ENCODE measurements at places on chromosomes 12 and 14.

- peak; percentile 93 for DNase-seq
These were observed 285.1 kb upstream of the NOS1 start for GRCh38 chr12:117646520-117646919.

- no peak for DNase-seq
These were observed 24.1 kb downstream of the ANKRD13A start for GRCh38 chr12:110023059-110023980.

DNA sequence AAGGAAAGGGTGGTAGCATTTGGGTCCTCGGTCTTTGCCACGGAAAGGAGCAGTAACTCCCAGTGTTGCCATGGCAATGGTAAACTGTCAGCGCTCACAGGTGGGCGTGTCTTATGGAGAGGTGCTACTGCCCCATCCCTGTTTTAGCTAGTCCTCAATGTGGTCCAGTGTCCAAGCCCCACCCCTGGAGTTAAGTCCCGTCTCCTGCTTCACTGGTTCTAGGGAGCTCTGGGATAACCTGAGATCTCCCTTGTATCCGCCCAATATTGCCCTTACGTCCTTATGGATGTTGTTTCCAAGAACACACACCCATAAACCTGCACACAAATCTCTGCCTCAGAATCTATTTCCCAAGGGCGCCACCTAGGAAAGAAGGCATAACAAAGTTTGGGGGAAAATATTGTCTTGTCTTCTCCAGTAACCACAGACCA is 64.2 kb downstream of the SPRING1 start:
- DNase-seq, result no peak

- DNase-seq, result no peak
These were observed 12.8 kb downstream of the ZFYVE1 start for GRCh38 chr14:73014105-73014504.

DNA sequence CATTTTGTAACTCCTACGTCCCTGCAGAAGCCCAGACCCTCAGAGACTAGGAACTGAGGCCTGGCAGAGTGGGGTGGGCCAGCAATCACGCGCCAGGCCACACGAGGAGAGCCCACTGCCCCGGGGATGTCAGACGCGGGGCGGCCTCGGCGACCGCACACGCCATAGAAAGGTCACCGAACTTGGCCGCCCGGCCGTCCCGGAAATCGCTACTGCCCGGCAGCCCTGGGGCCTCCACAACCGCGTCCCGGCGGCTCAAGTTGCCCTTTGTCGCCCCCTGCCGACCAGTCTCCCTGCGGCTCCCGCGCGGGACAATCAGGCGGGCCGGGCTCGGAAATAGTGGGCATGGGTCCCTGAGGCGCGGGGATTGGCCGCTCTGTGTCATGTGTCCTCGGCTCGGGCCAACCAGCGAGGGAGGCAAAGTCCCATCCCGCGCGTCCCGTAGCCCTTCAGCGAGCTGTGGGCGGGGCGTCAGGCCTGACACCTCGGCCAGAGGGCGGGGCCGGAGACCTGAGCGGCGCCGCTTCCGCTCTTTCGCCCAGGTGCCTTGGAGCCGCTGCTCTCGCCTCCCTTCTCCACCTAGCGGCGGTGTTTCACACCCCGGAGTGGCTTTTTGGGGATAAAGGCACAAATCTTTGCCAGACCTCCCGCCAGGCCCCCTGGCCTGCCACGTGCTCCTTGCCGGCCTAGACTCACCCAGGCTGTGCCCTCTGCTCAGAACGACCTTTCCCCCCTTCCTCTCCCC is 33.4 kb upstream of the DEGS2 start:
- DNase-seq, result peak; percentile 100

- DNase-seq, result no peak
These were observed 49.6 kb upstream of the PTCSC3 start for GRCh38 chr14:36226164-36226563.

DNA sequence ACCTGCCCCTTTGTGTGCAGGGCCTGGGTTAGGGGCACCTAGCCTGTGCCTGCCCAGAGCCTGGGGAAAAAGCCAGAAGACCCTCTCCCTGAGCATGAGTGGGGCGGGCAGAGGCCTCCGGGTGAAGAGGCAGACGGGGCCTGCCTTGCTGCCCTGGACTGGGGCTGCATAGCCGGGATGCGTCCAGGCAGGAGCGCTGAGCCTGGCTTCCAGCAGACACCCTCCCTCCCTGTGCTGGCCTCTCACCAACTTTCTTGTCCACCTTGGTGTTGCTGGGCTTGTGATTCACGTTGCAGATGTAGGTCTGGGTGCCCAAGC is 216.1 kb downstream of the TMEM121 start:
- DNase-seq, result no peak

- no peak for DNase-seq
These were observed 2.0 kb upstream of the PRB2 start for GRCh38 chr12:11397366-11397765.

- DNase-seq, result no peak
These were observed 191.9 kb upstream of the DIO3 start for GRCh38 chr14:101369194-101369915.

- DNase-seq, result no peak
These were observed 57.1 kb downstream of the ZDHHC17 start for GRCh38 chr12:76820888-76821482.

GRCh38 chr12:127393896-127394295 is 873.1 kb upstream of the TMEM132C start:
- no peak for DNase-seq

GRCh38 chr12:79366374-79366773 is 324.4 kb downstream of the PAWR start:
- DNase-seq, result no peak

- DNase-seq, result peak; percentile 75
These were observed 11.8 kb upstream of the NUAK1 start for GRCh38 chr12:106150555-106150954.

GRCh38 chr14:23310546-23310945 is 3.9 kb downstream of the BCL2L2 start:
- no peak for DNase-seq

DNA sequence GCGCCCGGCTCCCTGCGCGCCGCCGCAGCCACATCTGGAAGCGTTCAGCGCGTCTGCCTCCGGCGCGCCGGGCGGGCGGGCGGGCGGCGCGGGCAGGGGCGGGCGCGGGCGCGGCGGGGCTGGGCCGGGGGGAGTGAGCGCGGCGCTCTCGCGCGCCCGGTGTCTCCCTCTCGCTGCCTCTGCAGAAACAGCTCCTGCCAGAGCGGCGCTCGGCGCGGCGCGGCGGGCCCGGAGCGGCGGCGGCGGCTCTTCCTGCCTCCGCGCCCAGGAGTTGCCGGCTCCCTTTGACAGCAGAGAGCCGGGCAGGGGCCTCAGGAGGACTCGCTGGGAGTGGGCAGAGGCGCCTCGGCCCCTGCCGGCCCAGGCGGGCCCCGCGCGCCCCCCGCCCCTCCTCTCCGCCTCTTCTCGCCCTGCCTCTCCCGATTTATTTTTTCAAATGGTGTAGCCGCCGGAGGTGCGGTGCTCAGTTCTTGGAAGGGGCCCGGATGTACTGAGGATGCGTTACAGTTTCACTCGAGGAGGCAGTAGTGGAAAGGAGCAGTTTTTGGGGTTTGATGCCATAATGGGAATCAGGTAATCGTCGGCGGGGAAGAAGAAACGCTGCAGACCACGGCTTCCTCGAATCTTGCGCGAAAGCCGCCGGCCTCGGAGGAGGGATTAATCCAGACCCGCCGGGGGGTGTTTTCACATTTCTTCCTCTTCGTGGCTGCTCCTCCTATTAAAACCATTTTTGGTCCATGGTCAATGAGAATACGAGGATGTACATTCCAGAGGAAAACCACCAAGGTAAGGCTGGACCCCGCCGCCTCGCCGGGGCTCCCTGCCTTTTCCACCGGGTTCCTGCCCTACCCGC is at the start of gene CACNA1C:
TSS of gene CACNA1C (plus strand) at position 162 of the 853 bp plus-strand sequence. CDS start at position 738, 576 bp downstream.
- peak; percentile 55 for DNase-seq

DNA sequence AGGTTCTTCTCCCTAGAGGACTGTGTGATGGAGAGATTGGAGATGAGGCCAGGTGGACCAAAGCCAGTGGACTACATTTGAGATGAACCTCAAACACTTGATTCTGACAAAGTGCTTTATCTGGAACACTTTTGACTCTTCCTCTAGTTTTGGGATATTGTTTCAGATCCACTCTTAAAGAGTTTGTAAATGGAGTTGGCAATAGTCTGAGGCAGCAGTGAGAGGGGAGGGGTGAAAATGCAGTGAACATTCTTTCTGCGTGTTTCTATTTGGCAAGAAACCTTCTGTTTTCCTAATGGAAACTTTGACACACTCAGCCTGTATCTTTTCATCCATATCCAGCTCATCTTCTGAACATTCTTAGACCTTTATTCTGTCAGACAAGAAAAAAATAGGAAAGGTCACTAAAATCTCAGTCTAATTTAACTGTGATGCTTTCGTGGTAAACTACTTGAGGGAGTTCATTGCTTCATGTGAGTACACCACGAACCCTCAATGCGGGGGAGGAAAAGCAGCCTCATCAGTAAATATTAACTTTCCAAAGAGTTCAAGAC is 57.4 kb upstream of the KCNJ8 start:
- DNase-seq, result no peak

- DNase-seq, result no peak
These were observed 12.0 kb upstream of the CRY1 start for GRCh38 chr12:107105410-107105703.

- DNase-seq, result peak; percentile 80
These were observed 19.6 kb downstream of the PIWIL1 start for GRCh38 chr12:130357241-130357640.

DNA sequence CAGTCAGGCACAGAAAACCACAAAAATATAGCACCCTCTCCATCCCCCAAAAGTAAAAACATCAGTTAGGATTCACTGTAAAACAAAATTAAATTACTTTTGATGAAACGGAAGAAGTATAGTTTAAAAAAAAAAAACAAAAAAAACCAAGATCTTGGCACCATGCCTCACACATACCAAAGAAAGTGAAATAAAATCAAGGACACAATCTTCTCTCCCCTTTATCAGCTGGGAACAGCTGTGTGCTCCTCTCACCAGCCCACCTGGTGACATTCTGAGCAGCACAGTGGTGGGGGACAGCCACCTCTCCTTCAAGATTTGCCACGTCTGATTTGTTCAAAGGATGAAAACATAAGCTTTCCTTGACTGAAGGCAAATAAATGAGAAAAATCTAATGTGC is 55.5 kb downstream of the ESR2 start:
- DNase-seq, result no peak

DNA sequence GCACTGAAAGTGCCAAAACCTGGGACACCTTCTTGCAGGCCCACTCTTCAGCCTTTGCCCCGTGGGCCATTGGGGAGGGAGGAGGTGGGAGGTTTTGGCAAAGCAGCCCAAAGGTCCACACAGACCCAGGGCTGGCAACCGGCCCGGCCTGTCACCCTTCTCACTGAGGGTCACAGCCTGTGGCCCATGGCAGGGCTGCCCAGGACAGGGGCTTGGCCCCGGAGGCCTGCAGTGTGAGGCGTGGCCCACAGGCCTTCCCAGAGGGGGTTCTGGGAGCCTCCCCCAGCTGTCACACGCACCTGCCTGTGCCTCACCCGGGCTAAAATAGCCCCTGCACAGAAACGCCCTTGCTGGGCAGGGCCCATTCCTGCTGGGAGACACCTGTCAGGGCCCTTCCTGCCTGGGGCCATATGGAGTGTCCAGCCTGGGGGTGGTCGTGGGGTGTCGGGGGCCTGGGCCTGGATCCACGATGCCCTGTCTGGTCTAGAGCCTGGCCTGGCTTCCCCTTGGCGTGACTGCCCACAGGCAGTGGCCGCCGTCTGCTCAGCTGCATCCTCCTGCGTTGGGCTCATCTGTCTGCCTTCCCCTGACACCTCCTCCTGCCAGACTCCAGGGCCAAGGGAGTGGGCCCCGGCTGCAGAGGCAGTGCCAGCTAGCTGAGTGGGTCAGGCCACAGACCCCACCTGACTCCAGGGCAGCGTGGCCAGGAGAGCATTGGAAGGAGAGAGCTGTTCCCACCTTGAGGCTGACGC is 19.2 kb downstream of the PACS2 start:
- DNase-seq, result no peak

- no peak for DNase-seq
These were observed 175.0 kb downstream of the CRADD start for GRCh38 chr12:93852173-93852591.

DNA sequence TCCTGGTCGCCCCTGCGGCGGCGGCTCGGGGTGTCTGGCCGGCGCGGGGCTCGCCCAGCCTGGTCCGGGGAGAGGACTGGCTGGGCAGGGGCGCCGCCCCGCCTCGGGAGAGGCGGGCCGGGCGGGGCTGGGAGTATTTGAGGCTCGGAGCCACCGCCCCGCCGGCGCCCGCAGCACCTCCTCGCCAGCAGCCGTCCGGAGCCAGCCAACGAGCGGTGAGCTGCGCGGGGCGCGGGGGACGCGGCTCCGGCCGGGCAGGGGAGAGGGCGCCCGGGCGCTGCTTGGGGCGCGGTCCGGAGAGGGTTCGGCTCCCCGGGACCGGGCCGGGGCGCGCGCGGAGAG is at the start of gene LGALS3:
TSS of gene LGALS3 (plus strand) at position 167 of the 342 bp plus-strand sequence. CDS start 8,122 bp downstream, outside the sequence.
- DNase-seq, result no peak

DNA sequence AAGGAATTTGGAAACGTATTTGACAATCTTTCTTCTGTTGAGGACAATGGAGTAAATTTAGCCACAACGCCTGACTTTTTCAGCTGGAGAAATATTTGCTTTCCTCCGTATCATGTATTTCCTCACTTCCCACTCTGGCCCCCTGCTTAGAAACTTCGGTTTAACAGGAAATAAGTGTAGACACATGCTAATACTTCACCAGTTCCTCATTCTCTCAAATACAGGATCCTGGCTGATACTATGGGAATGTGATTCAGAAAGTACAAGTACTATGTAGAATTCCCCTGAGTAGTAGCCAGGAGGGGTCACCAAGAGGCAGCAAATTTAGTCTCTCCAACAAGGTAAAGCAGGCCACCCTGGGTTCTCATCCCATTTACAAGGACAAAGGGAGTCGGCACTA is 58.0 kb downstream of the FAR2 start:
- no peak for DNase-seq

- no peak for DNase-seq
These were observed 183.9 kb upstream of the BMP4 start for GRCh38 chr14:54140551-54140950.

- peak; percentile 52 for DNase-seq
These were observed 42.8 kb upstream of the CORO1C start for GRCh38 chr12:108773798-108774788.

DNA sequence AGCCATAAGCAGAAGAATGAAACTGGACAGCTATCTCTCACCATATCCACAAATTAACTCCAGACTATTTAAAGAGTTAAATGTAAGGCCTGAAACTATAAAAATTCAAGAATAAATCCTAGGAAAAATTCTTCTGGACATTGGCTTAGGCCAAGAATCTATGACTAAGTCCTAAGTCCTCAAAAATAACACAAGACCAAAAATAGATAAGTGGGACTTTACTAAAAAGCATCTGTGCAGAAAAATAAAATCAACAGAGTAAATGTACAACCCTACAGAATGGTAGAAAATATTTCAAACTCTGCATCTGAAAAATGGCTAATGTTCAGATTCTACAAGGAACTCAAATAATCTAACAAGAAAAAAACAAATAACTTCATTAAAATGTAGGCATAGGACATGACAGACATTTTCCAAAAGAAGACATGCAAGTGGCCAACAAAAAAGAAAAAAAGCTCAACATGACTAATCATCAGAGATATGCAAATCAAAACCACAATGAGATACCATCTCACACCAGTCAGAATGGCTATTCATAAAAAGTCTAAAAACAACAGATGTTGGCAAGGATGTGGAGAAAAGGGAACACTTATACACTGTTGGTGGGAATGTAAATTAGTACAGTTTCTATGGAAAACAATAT is 61.0 kb upstream of the PPFIA2 start:
- DNase-seq, result no peak

Measured in DMS79 treated with DMSO at 0.1 percent for 48 hours (cell line).